ENCODE measurements at places on chromosomes 7 and 10. TPM values are rescaled to one million over a fixed set of nuclear protein-coding genes. Genes with fewer than 3 reads are reported as not detected.

Gene MARCHF5
- total RNA-seq, result 35.2 TPM

Gene ASB10
- total RNA-seq, result not detected

Gene ANKRD30A
- total RNA-seq, result 0.49 TPM

Gene TFEC
- total RNA-seq, result not detected

Gene SCIN
- 0.39 TPM for total RNA-seq

Gene CYP26C1
- total RNA-seq, result not detected

Gene HTR7
- total RNA-seq, result 0.17 TPM

Gene C10orf62
- total RNA-seq, result 0.08 TPM

Gene ZPBP
- not detected for total RNA-seq

Gene ADAM22
- total RNA-seq, result 0.24 TPM
